ENCODE measurements at places on chromosomes 12 and 14.

GRCh38 chr12:65856521-65856920 is 32.2 kb downstream of the HMGA2 start:
- no peak for DNase-seq

GRCh38 chr12:112762753-112763152 is 28.8 kb upstream of the RPH3A start:
- peak; percentile 33 for DNase-seq

DNA sequence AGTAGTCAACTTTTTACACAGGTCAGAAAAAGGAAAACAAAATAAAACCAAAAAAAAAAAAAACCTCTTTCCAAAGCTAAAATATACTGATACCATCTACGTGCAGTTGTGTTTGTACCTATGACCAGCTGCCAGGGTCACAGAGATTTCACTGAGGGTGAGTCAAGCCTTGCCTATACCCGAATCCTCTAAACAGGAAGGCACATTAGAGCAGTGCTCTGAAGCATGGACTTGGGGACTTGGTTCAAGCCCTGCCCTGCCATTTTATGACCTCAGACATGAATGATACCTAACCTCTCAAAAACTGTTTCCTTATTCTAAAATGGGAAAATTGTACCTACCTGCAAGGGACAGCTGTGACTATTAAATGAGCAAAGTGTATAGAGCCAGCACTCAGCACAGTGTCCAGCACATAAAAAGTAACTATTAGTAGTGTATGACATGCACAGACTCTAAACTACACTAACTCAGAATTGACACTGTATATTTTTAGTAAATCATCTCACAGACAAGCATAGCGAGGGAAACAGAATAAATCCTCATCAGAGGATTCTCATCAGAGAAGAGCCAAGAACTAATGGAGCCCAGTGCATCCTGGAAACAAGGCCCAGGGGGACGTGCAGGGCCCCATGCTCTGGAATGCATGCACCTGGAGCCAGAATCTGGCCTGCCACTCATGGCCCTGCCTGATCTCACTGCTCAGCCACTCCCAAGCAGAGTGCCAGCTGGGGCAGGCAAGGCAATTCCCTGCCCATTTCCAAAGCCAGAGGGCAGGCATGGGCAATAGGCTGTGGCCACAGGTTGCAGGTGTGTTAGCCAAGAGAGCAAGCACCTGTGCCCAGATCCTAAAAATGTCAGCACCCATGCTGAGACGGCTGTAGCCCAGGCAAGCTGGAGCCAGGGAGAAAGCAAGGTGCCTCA is 57.0 kb downstream of the NT5DC3 start:
- no peak for DNase-seq

GRCh38 chr12:68271346-68271745 is 17.9 kb upstream of the IL22 start:
- DNase-seq: no peak

GRCh38 chr12:6970096-6970527 is 352 bp downstream of the PHB2 start:
- DNase-seq: no peak

- no peak for DNase-seq
Observed at GRCh38 chr12:65685514-65685913, 138.8 kb upstream of the HMGA2 start.

GRCh38 chr14:52075371-52075770 is 6.5 kb upstream of the NID2 start:
- no peak for DNase-seq

GRCh38 chr12:64810831-64811230 is 13.6 kb upstream of the TBC1D30 start:
- DNase-seq: no peak

- DNase-seq: no peak
Observed at GRCh38 chr14:21197418-21198205, 41.7 kb upstream of the OR5AU1 start.

- no peak for DNase-seq
Observed at GRCh38 chr14:59148334-59148900, 40.0 kb upstream of the DAAM1 start.

GRCh38 chr12:105076098-105076497 is 8.2 kb downstream of the ALDH1L2 start:
- no peak for DNase-seq

- DNase-seq: no peak
Observed at GRCh38 chr12:28936221-28936620, 212.9 kb upstream of the FAR2 start.

GRCh38 chr12:15427913-15428312 is 105.6 kb downstream of the PTPRO start:
- no peak for DNase-seq

DNA sequence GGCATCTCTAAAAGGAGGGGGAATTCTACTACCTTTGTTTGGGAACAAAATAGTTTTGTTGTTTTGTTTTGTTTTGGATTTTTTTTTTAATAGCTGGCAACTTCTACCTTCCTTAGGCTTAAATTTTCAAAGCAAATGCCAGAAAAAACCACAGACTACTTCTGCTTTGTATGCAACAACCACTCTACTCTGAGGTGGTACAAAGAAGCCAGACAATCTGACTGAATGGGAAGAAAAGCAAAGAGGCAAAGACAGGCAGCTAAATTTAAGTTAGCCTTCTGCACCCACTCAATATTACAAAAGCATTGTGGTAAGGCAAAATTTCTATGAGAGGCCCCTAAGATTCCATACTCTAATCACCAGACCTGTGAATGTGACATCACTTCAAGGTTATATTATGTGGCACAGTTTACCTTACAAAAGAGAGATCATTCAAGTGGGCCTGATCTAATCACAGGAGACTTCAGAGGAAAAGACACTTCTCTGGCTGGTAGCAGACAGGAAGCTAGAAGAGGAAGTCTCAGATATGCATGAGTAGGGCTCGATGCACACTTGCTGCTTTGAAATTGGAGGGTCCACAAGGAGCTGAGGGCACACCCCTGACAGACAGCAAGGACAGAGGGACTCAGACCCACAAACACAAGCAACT is 566.6 kb downstream of the RPS29 start:
- DNase-seq: no peak

Data from endodermal cell (in vitro differentiated cells).